Effector memory CD8-positive, alpha-beta T cell (primary cell): ENCODE measurements at places on chromosomes 1 and 21.

DNA sequence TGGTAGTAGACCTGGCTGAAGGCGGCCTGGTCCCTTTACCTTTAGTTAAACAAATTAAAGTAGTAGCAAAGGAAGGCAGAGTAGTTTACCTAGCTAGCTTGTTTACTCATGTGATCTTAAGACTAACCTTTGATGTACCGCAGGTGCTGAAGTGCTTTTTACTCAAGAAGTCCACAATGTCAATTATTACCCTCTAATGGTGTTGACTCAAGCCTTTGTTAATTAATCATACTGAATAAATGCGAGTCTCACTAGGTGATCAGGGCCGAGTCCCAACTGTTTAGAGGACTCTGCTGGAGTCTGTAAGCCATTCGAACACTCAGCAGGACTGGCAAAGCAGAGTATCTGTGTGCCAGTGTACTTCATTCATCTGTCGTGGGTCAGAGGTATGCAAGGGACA is 381.1 kb upstream of the NCAM2 start:
- no peak overlapping the region for H3K27ac ChIP-seq
- no peaks in the 10 kb centered on the region for H3K27me3 ChIP-seq
- H3K36me3 ChIP-seq, result no peaks in the 10 kb centered on the region
- no peak for DNase-seq

GRCh38 chr1:201426479-201427310 is 5.2 kb upstream of the TNNI1 start:
- no peak for DNase-seq
- H3K27me3 ChIP-seq, result peaks cover 25% of the 10 kb centered on the region
- no peaks in the 10 kb centered on the region for H3K36me3 ChIP-seq
- no peak overlapping the region for H3K4me3 ChIP-seq

GRCh38 chr1:28811766-28812668 is at the start of gene OPRD1:
TSS of gene OPRD1 (plus strand) at chr1:28812170. CDS start at chr1:28812384, 214 bp downstream.
- peaks cover 6% of the 10 kb centered on the region for H3K4me1 ChIP-seq
- peaks cover 53% of the 10 kb centered on the region for H3K27me3 ChIP-seq
- no peak for DNase-seq
- H3K27ac ChIP-seq, result no peak within 1 kb of the TSS

DNA sequence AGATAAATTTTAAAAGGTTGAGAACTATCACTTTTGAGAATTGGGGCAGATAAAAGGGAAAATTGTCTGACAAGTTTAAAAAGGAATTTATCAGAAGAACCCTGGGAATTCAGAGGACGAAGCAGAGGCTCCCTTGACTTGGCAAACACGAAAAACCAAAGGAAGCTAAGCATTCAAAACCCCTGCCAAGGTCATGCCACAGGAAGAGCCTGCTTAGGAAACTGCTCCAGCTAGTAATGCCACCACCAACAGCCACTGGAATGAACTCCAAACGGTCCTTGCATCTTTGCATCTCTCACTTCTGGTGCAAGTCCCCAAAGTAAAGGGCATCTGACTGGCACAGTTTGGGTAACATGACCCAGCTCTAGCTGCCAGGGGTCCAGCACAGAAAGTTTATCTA is 7.2 kb downstream of the GPBP1L1 start:
- peak overlapping the region; percentile 41 for H3K4me3 ChIP-seq
- DNase-seq, result no peak
- no peaks in the 10 kb centered on the region for H3K36me3 ChIP-seq
- no peaks in the 10 kb centered on the region for H3K27me3 ChIP-seq
- H3K4me1 ChIP-seq, result peaks cover 76% of the 10 kb centered on the region

GRCh38 chr1:42723511-42723910 is 16.5 kb downstream of the CLDN19 start:
- no peaks in the 10 kb centered on the region for H3K4me1 ChIP-seq
- no peak for DNase-seq
- H3K4me3 ChIP-seq, result no peak overlapping the region

- peak; percentile 12 for DNase-seq
- H3K4me1 ChIP-seq, result peaks cover 30% of the 10 kb centered on the region
- H3K36me3 ChIP-seq, result peaks cover 12% of the 10 kb centered on the region
- peak overlapping the region; percentile 82 for H3K4me3 ChIP-seq
These were observed 11.8 kb downstream of the PSEN2 start for GRCh38 chr1:226882187-226882586.

GRCh38 chr1:54172614-54173599 is 20.1 kb upstream of the CDCP2 start:
- H3K4me1 ChIP-seq, result no peaks in the 10 kb centered on the region
- no peak for DNase-seq
- no peak overlapping the region for H3K4me3 ChIP-seq
- H3K27me3 ChIP-seq, result no peaks in the 10 kb centered on the region
- H3K36me3 ChIP-seq, result no peaks in the 10 kb centered on the region

- H3K4me1 ChIP-seq, result no peaks in the 10 kb centered on the region
- H3K4me3 ChIP-seq, result no peak overlapping the region
- DNase-seq, result no peak
- H3K27ac ChIP-seq, result no peak overlapping the region
- H3K27me3 ChIP-seq, result no peaks in the 10 kb centered on the region
These were observed 207.4 kb upstream of the CHRM3 start for GRCh38 chr1:239178961-239179360.

DNA sequence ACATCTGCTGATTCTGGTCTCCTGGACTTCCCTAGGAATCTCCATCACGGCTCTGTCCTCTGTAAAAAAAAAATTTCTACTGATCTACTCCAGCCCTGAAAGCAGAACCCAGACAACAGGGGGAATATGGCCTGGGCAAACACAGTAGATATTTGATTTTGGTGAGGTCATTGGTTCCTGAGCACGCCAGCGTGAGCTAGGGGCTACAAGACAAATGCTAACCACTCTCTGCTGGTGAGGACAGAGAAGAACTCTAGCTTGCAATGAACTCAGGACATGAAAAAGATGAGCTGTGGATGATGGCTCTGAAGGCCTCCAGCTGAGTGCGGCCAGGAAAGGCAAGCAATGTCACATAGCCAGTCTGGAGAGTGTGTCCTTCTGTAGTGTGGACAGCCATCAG is 17.2 kb upstream of the FYB2 start:
- no peak overlapping the region for H3K27ac ChIP-seq
- H3K4me1 ChIP-seq, result peaks cover 9% of the 10 kb centered on the region
- peaks cover 11% of the 10 kb centered on the region for H3K27me3 ChIP-seq
- H3K4me3 ChIP-seq, result no peak overlapping the region
- H3K36me3 ChIP-seq, result no peaks in the 10 kb centered on the region

DNA sequence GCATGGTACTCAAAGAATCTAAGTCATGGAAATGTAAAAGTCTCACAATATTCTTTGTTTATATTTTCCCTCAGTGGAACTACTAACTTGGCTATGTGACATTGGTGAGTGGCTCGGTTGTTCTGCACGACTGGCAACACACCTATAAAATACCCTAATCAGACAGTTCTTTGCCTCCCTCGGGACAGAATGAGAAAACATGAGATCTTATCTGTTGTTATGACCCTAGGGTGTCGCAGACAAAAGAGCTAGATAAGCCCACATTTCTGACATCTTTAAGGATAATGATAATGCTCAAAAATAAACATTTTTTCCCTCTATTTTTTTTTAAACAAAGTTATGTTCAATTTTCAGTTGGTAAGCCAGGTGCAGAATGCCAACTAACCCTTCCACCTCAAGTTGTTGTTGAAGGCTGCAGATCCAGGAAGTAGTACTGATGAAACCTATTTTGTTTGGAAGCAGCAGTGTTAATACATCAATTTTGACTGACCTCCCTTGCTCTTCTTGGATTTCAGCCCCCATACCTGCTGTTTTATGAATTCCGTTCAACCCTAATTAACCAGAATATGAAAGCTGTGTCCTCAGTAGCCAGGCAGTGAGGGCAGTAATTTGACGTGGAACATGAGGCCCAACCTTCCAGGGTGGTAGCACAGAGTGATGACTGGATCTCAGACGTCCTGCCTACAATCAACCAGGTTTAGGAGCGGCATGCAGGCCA is 108.7 kb upstream of the DUSP10 start:
- H3K27me3 ChIP-seq, result no peaks in the 10 kb centered on the region
- no peaks in the 10 kb centered on the region for H3K36me3 ChIP-seq
- H3K4me3 ChIP-seq, result no peak overlapping the region
- no peaks in the 10 kb centered on the region for H3K4me1 ChIP-seq
- no peak for DNase-seq

GRCh38 chr1:11080931-11081330 is 18.7 kb downstream of the EXOSC10 start:
- H3K27me3 ChIP-seq, result no peaks in the 10 kb centered on the region
- H3K27ac ChIP-seq, result no peak overlapping the region
- no peaks in the 10 kb centered on the region for H3K4me1 ChIP-seq
- no peak overlapping the region for H3K4me3 ChIP-seq
- no peak for DNase-seq
- peaks cover 59% of the 10 kb centered on the region for H3K36me3 ChIP-seq

DNA sequence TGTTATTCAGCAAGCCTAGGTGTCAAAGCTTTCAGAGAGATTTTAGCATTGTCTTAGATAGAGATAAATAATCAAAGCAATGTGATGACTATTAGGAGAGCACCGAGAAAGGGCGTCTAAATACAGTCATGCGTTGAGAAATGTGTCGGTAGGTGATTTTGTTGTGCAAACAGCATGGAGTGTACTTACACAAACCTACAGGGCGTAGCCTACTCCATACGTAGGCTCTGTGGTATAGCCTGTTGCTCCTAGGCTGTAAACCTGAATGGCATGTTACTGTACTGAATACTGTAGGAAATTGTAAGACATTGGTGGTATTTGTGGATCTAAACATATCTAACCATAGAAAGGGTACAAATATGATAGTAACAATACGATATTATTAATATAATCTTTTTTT is 31.8 kb downstream of the KIF1B start:
- peaks cover 3% of the 10 kb centered on the region for H3K36me3 ChIP-seq
- H3K4me1 ChIP-seq, result no peaks in the 10 kb centered on the region
- no peak overlapping the region for H3K27ac ChIP-seq

DNA sequence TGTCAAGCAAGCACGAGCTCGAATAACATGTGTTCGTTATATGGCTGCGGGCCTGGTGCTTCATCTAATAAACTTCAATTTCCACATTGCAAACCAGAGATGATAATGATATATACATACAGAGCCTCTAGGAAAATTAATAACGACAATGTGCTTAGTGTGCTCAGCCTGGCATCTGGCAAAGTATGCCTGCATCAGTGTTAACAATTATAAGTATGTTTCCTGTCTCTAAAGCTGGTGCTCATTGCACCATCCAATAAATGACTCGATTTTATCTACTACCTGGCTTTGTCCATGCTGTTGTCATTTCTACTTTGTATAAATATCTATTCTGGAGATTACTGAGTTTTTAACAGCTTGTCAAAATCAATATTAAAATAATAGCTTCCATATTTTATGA is 1402.6 kb downstream of the MRPL39 start:
- no peak overlapping the region for H3K27ac ChIP-seq
- H3K27me3 ChIP-seq, result no peaks in the 10 kb centered on the region
- H3K4me3 ChIP-seq, result no peak overlapping the region
- DNase-seq, result no peak
- H3K4me1 ChIP-seq, result no peaks in the 10 kb centered on the region

- no peak overlapping the region for H3K27ac ChIP-seq
- DNase-seq, result no peak
- no peaks in the 10 kb centered on the region for H3K4me1 ChIP-seq
- peaks cover 6% of the 10 kb centered on the region for H3K27me3 ChIP-seq
- H3K36me3 ChIP-seq, result no peaks in the 10 kb centered on the region
These were observed 38.7 kb downstream of the RGS5 start for GRCh38 chr1:163163881-163164582.

- H3K4me3 ChIP-seq, result no peak overlapping the region
- H3K4me1 ChIP-seq, result peaks cover 3% of the 10 kb centered on the region
- H3K27me3 ChIP-seq, result peaks cover 63% of the 10 kb centered on the region
- H3K36me3 ChIP-seq, result no peaks in the 10 kb centered on the region
These were observed 109.1 kb upstream of the COL6A1 start for GRCh38 chr21:45872471-45872870.

DNA sequence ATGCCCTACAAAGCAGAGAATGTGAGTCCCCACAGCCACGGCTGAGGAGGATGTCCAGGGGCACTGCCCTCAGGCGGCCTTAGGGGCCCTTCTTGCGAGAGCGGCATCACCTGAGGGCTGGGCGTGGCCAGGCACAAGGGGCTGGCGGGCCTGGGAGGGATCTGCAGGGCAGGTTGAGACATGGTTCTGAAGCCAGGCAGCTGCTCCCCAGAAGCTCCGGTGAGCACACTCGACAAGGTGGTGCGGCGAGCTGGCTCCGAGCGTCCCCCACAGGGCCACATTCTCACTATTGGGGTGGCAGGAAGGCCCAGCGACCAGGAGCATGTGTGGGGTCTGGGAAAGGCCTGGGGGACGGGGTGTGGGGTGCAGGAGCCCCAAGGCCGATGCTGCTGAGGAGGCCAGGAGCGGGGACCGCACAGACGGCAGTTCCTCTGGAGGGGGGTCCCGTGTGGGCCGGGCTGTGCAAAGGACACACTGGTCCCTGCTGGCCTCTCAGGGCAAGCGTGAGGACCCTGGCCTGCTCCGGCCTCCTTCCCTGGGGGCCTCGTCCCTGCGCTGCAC is 47.2 kb downstream of the MORN1 start:
- DNase-seq, result no peak
- H3K27me3 ChIP-seq, result no peaks in the 10 kb centered on the region
- H3K27ac ChIP-seq, result no peak overlapping the region
- no peaks in the 10 kb centered on the region for H3K4me1 ChIP-seq
- H3K4me3 ChIP-seq, result no peak overlapping the region
- no peaks in the 10 kb centered on the region for H3K36me3 ChIP-seq

- no peaks in the 10 kb centered on the region for H3K27me3 ChIP-seq
- no peak overlapping the region for H3K27ac ChIP-seq
- peaks cover 26% of the 10 kb centered on the region for H3K36me3 ChIP-seq
- H3K4me1 ChIP-seq, result no peaks in the 10 kb centered on the region
- DNase-seq, result no peak
These were observed 54.5 kb downstream of the PRDM15 start for GRCh38 chr21:41824466-41825207.

DNA sequence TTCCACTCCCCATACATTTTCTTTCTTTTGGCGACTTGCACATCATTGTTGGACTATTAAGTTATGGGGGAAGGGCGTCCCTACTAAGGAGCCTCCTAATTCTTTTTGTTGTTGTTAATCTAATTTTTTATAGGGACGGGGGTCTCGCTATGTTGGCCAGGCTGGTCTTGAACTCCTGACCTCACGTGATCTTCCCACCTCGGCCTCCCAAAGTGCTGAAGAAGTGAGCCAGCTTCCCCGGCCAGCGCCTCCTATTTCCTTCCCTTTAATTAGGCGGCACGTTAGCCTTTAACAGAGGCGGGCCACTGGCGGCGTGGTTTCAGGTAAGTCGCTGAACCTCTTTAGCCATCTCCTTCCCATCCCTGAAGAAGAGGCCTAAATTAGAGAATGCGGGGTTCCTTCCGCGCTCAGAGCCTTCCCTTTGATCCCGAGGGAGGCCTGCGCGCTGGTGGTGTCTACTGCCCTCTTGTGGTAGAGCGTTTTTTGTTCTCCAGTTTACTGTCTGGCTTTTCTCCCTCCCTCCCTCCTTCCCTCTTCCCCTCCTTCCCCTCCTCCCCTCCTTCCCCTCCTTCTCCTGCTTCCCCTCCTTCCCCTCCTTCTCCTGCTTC is 38.1 kb downstream of the TNFRSF9 start:
- H3K4me3 ChIP-seq, result peak overlapping the region; percentile 77
- H3K27me3 ChIP-seq, result no peaks in the 10 kb centered on the region
- peaks cover 21% of the 10 kb centered on the region for H3K4me1 ChIP-seq
- DNase-seq, result peak; percentile 57

GRCh38 chr1:33435096-33435820 is 4.4 kb upstream of the PHC2 start:
- no peaks in the 10 kb centered on the region for H3K4me1 ChIP-seq
- no peak for DNase-seq
- H3K36me3 ChIP-seq, result no peaks in the 10 kb centered on the region
- H3K4me3 ChIP-seq, result no peak overlapping the region
- H3K27ac ChIP-seq, result no peak overlapping the region
- peaks cover 37% of the 10 kb centered on the region for H3K27me3 ChIP-seq

- H3K27ac ChIP-seq, result no peak overlapping the region
- H3K27me3 ChIP-seq, result peaks cover 31% of the 10 kb centered on the region
- DNase-seq, result no peak
- no peaks in the 10 kb centered on the region for H3K4me1 ChIP-seq
- H3K4me3 ChIP-seq, result no peak overlapping the region
These were observed 131.3 kb upstream of the ARHGEF16 start for GRCh38 chr1:3323021-3323795.
